ENCODE measurements at places on chromosomes 5 and 9.

DNA sequence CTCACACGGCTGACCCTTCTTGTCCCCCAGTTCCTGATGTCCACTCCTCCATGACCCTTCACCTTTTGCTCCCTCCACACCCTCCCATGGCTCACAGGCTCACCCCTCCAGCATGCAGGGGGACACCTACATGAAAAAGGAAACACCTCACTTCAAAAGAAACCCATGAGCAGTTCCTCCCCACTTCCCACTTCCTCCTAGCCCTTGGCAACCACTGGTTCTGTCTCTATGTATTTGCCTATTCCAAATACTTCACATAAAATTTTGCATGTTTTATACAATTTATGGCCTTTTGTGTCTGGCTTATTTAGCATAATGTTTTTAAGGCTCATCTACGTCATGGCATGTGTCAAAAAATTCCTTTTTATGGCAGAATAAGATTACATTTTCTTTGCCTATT is 100.2 kb upstream of the S1PR3 start:
- DNase-seq: no peak

DNA sequence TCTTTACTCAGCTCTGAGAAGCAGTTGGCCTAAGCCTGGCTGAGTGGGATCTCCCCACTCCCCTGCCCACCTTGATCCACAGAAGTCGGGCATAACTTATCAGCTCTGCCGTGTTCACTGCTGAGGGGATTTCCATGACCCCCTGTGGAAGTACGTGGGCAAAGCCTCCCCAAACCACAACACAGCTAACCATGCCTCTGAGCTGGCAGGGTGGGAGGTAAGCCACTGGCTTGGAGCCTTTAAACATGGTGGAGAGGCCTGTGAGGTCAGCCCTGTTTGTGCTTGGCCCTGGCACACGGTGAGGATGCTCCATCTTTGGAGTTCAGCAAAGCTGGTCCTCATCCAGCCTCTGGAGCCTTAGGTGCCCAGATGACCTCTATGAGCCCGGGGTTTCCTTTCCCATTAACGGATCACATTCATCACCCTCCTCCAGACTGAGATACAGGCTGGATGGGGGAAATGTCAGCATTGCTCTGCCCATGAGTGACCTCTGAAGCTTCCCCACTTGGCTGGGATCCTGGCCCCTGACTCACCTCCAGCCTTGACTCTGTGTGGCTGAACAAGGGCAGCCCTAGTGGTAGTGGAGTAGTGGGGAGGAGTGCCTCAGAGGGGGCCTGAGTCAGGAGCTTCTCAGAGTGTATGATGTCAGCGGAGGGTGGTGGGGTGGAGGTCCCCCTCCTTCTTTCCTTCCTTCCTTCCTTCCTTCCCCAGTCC is 6.2 kb downstream of the PDLIM4 start:
- peak; percentile 99 for DNase-seq

DNA sequence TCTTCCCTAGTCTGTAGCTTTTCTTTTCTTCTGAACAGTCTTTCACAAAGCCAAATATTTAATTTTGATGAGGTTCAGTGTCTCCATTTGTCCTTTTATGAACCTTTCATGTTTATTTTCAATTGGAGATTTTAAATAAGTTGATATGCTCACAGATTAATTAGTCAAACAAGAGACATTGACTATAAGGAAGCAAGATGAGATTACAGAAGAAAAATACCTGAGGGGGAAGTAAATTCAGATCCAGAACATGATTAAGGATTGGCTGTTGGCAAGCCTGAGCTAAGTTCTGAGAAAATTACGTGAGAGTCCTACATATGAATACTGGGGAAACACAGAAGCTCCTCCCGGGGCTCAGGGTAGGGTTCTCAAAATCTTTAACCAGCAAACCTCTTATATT is 1039.8 kb upstream of the SEMA6A start:
- no peak for DNase-seq

GRCh38 chr5:79077680-79078365 is 8.3 kb downstream of the BHMT2 start:
- DNase-seq: peak; percentile 84

GRCh38 chr5:19986031-19986619 is 1.9 kb downstream of the CDH18 start:
- DNase-seq: no peak

DNA sequence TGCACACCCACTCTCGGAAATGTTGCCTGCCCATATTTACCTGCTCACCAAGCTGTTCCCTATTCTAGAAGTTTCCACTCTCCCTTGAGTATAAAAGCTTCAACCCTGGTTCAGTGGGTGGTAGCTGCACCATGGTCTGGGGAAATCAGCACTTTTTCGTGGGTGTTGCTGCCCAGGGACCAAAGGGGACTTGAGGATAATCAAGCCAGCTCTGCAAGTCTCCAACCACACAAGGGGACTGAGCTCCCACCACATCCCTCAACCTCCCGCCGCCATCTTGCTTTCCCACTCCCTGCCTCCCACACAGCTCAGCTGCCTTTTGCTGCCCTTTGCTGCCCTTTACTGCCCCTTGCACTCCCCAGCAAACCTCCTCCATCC is 210.0 kb downstream of the AUH start:
- no peak for DNase-seq

DNA sequence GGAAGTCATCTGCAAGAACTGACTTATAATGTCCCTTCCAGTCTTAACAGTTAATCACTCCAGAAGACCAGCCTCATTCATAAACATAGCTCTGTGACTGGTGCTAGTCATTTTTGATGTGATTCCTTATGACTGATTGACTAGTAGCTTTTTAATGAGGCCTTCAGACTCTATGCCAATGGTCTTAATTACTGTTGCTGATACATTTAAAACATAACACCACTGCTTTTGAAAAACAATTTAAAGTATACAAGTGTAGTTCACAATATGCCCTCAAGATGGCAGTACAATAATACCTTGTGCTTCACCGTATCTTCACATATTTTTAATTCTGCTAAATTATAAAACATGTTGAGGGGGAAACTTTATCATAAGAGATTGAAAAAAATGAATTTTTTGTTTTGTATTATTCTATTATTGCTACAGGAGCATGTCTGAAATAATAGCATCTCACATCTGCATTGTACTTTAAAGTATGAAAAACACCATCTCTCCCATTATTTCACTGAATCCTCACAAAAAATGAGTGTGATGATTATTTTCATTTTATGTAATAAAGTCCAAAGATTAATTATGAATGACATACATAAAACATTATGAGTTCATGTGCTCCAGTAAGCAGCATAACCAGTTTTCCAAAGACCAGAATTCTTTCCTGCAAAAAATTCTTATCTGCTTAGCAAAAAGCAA is 55.2 kb upstream of the SHISAL2B start:
- peak; percentile 41 for DNase-seq

- DNase-seq: no peak
Observed at GRCh38 chr5:32581010-32581785, 4.2 kb upstream of the SUB1 start.

DNA sequence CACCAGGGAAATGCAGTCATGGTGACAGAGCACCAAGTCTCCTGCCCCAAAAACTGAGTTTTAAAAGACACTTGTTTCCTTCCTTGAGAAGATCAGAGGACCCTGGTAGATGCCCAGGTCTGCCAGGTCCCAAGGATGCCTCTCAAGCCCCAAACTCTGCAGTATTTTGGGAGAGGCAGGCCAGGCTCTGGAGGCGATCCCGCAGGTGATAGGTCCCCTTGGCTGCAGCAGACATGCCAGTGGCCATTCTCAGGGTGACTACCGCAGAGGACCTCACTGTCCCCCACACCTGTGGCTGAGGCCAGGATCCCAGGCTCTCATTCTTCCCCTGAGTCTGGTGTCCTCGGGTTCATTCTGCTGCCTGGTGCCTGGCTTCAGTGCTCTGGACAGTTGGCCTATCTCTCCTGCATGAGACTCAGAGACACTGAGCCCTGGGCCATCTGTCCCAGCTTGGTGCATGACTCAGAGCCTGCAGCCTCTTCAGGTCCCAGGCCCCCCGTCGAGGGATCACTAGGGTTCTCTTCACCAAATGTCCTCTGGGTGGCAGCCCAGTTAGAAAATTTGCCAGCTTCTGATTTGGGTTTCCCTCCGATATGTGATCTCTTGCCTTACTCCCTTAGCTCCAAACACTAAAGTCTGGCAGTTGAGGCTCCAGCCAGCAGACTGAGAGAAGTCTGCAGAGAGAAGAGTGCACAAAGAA is 59.7 kb upstream of the GARNL3 start:
- DNase-seq: peak; percentile 13

DNA sequence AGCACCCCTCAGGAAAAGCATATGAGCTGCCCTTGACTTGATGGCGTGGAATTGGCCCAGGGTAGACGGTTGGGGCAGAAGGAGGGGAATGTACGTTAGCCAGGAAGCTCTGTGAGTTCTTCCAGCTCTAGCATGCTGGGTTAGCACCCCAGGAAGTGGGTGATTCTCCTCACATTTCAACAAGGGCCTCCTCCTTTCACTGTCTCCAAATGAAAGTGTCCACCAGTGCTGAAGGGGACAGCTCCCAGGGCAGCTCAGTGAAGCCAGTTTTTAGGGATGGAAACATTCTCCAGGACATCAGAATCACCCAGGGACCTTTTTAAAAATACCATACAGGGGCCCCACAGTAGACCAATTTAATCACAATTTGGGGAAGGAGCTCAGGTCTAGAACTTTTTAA is 17.2 kb upstream of the AFAP1L1 start:
- DNase-seq: peak; percentile 33

DNA sequence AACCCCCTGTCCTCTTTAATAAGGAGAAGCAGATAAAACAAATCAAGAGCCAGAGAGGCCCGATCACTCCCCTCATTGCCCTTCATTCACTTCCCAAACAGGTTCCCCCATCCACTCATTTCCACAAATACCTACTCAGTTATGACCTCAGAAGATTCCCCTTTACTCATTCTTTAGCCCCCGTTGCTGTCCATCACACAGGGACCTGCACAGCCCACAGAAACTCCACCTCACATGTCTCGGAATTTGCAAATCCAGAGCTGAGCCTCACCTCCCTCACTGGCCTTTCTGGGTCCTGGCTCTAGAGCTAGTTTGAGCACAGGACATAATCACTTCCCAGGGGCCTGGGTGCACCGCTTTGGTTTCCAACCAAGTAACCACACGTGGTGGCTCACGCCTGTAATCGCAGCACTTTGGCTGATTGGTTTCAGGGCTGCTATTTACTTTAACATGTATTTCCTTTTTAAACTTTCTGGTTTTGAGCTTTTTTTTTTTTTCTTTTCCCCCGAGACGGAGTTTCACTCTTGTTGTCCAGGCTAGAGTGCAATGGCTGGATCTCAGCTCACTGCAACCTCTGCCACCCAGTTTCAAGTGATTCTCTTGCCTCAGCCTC is 17.8 kb downstream of the ATP6V0E1 start:
- no peak for DNase-seq

DNA sequence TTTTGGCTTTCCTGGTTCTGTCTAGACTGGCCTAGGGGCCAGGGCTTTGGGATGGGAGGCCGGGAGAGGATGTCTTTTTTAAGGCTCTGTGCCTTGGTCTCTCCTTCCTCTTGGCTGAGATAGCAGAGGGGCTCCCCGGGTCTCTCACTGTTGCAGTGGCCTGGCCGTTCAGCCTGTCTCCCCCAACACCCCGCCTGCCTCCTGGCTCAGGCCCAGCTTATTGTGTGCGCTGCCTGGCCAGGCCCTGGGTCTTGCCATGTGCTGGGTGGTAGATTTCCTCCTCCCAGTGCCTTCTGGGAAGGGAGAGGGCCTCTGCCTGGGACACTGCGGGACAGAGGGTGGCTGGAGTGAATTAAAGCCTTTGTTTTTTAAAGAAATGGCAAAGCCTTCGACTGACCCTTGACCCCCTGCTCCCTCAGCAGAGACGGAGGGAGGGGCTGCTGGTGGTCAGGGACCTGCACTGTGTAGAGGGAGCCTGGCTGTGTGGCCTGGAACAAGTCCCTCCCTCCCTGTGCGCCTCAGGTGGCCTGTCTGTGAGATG is 11.1 kb downstream of the FPGS start:
- no peak for DNase-seq
